ENCODE measurements at places on chromosomes 5 and 9. TPM values are rescaled to one million over a fixed set of nuclear protein-coding genes. Genes with fewer than 3 reads are reported as not detected.

- no peak overlapping the region for H3K4me3 ChIP-seq
- peaks cover 16% of the 10 kb centered on the region for H3K4me1 ChIP-seq
- no peaks in the 10 kb centered on the region for H3K27me3 ChIP-seq
- no peak overlapping the region for H3K27ac ChIP-seq
- DNase-seq = no peak
These were observed 55.9 kb downstream of the ADAM19 start for GRCh38 chr5:157519579-157520253.

MEF2C gene
- total RNA-seq = 322 TPM

- H3K4me1 ChIP-seq = peaks cover 33% of the 10 kb centered on the region
- H3K4me3 ChIP-seq = no peak overlapping the region
- H3K36me3 ChIP-seq = no peaks in the 10 kb centered on the region
- H3K27me3 ChIP-seq = no peaks in the 10 kb centered on the region
- H3K27ac ChIP-seq = peak overlapping the region; percentile 71
These were observed 142.0 kb downstream of the ZNF608 start for GRCh38 chr5:124604419-124604818.

TRPM6 gene
- total RNA-seq = 0.17 TPM

GRCh38 chr5:36344899-36345298 lies 43.2 kb upstream of the RANBP3L start:
- no peaks in the 10 kb centered on the region for H3K36me3 ChIP-seq
- no peak for DNase-seq
- no peaks in the 10 kb centered on the region for H3K4me1 ChIP-seq
- H3K27ac ChIP-seq = no peak overlapping the region
- no peak overlapping the region for H3K4me3 ChIP-seq

HK3 gene
- total RNA-seq = 2.4 TPM

DNA sequence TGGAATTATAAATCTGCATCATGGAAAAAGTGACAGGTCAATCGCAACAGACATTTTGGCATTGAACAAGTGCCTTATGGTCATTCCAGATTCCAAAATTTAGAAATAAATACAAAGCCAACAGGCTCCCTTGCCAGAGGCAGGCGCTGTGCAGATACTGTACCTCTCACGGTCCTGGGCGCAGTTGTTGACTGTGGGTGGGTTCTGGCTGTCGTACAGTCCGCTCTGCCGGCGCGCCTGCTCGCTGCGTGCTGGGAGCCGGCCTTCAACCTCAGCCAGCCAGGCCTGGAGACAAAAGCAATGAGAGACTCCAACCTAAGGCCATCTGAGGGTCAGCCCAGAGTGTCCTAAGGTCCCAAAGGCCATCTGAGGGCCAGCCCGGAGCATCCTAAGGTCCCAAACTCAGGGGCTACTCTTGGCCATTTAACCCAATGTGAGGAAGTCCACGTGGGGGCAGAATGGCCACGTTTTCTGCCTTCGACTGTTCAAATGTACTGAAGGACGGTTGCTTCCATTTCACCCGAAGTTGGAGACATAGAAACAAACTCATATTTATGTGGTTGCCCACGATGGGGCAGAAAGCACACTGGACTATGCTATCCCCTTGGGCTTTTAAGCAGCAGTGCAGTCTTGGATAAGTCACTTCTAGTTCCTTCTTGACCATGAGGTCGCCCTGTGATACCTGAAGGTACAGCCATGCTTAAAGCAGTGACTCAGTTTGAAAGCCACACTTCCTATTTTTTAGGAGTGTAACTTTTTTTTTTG lies 65.2 kb downstream of the USP20 start:
- H3K36me3 ChIP-seq = peaks cover 7% of the 10 kb centered on the region
- DNase-seq = no peak
- no peak overlapping the region for H3K27ac ChIP-seq
- no peaks in the 10 kb centered on the region for H3K27me3 ChIP-seq
- H3K4me3 ChIP-seq = no peak overlapping the region

MLANA gene
- not detected for total RNA-seq

GRCh38 chr9:5760338-5760737 lies 72.6 kb downstream of the ERMP1 start:
- H3K4me3 ChIP-seq = no peak overlapping the region
- no peak for DNase-seq
- peaks cover 94% of the 10 kb centered on the region for H3K36me3 ChIP-seq
- H3K27me3 ChIP-seq = no peaks in the 10 kb centered on the region
- H3K27ac ChIP-seq = no peak overlapping the region
- H3K4me1 ChIP-seq = peaks cover 8% of the 10 kb centered on the region

- no peaks in the 10 kb centered on the region for H3K27me3 ChIP-seq
- H3K4me1 ChIP-seq = no peaks in the 10 kb centered on the region
- H3K27ac ChIP-seq = no peak overlapping the region
- H3K36me3 ChIP-seq = no peaks in the 10 kb centered on the region
These were observed 46.5 kb upstream of the IRX2 start for GRCh38 chr5:2797981-2798380.

DNA sequence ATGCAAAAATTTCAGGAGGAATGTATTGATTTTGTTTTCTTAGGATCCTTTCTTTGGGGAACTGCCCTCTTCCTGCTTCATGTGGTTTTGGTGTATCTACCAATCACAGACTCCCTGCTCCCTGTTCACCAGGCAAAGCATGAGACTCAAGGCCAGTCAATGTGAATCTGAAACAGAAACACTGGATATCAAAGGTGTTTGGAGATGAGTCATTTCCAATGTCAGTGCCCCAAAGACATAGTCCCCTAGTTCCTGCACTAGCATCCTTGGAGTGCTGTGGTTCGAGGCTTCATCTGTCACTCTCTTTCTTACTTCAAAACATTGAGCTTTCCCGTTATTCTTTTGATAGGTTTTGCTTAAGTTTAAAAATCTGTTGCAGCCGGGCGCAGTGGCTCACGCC lies 8.1 kb downstream of the PPP3R2 start:
- H3K27ac ChIP-seq = no peak overlapping the region
- DNase-seq = no peak
- no peaks in the 10 kb centered on the region for H3K4me1 ChIP-seq
- no peaks in the 10 kb centered on the region for H3K36me3 ChIP-seq
- H3K4me3 ChIP-seq = no peak overlapping the region
- no peaks in the 10 kb centered on the region for H3K27me3 ChIP-seq

GRCh38 chr5:176542596-176543427 lies 5.6 kb upstream of the RNF44 start:
- no peaks in the 10 kb centered on the region for H3K36me3 ChIP-seq
- peaks cover 19% of the 10 kb centered on the region for H3K4me1 ChIP-seq
- H3K4me3 ChIP-seq = peak overlapping the region; percentile 76

DNA sequence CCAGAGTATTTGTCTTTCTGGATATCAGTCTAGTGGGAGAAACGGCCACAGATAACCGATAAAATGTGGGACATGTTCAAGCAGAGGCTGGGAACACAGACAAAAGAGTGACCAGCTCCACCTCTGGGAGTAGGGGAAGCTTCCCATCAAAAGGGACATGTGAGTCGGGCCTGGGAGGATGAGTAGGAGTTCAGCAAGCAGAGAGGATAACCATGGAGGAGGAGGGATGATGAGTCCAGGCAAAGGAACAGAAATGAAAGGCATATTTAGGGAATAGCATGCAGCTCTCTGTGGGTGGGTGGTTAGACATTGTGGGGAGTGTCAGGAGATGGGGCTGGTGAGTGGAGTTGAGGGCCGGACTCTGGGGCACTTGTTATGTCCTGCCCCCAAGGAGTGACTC lies 61.5 kb downstream of the ERGIC1 start:
- H3K27ac ChIP-seq = peak overlapping the region; percentile 3
- H3K36me3 ChIP-seq = peaks cover 1% of the 10 kb centered on the region
- peaks cover 61% of the 10 kb centered on the region for H3K4me1 ChIP-seq
- no peaks in the 10 kb centered on the region for H3K27me3 ChIP-seq
- H3K4me3 ChIP-seq = no peak overlapping the region
- no peak for DNase-seq

GRCh38 chr5:3584724-3585531 lies 10.7 kb upstream of the IRX1 start:
- DNase-seq = no peak
- no peaks in the 10 kb centered on the region for H3K36me3 ChIP-seq
- H3K4me3 ChIP-seq = no peak overlapping the region
- no peaks in the 10 kb centered on the region for H3K27me3 ChIP-seq
- no peaks in the 10 kb centered on the region for H3K4me1 ChIP-seq
- H3K27ac ChIP-seq = no peak overlapping the region

GRCh38 chr5:167051402-167051768 lies 1240.1 kb upstream of the WWC1 start:
- H3K4me1 ChIP-seq = no peaks in the 10 kb centered on the region
- no peaks in the 10 kb centered on the region for H3K27me3 ChIP-seq
- H3K36me3 ChIP-seq = no peaks in the 10 kb centered on the region
- no peak for DNase-seq

GRCh38 chr9:2655411-2655901 lies 33.9 kb downstream of the VLDLR start:
- peaks cover 7% of the 10 kb centered on the region for H3K36me3 ChIP-seq
- H3K27ac ChIP-seq = peak overlapping the region; percentile 63
- no peak for DNase-seq

GRCh38 chr5:51395245-51395644 lies 12.0 kb downstream of the ISL1 start:
- H3K36me3 ChIP-seq = no peaks in the 10 kb centered on the region
- no peak overlapping the region for H3K27ac ChIP-seq
- H3K4me3 ChIP-seq = no peak overlapping the region
- no peaks in the 10 kb centered on the region for H3K27me3 ChIP-seq
- no peaks in the 10 kb centered on the region for H3K4me1 ChIP-seq

DNA sequence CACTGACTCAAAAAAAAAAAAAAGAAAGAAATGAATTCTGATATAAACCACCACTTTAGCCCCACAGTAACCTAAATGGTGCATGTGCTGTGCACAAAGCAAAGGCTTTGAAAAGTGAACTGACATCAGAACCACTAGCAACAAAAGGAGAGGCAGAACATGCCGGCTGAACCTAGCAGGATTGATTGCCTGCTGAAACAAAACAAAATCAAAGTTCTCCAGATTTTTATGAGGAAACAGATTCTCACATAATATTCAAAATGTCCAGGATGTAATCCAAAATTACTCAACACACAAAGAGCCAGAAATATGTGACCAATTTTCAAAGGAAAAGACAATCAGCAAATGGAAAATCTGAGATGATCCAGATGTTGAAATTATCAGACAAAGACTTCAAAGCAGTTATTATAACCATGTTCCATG lies 37.9 kb downstream of the UBTD2 start:
- no peaks in the 10 kb centered on the region for H3K4me1 ChIP-seq
- no peaks in the 10 kb centered on the region for H3K36me3 ChIP-seq
- no peak overlapping the region for H3K27ac ChIP-seq
- H3K4me3 ChIP-seq = no peak overlapping the region
- no peaks in the 10 kb centered on the region for H3K27me3 ChIP-seq

CTSV gene
- not detected for total RNA-seq

DNA sequence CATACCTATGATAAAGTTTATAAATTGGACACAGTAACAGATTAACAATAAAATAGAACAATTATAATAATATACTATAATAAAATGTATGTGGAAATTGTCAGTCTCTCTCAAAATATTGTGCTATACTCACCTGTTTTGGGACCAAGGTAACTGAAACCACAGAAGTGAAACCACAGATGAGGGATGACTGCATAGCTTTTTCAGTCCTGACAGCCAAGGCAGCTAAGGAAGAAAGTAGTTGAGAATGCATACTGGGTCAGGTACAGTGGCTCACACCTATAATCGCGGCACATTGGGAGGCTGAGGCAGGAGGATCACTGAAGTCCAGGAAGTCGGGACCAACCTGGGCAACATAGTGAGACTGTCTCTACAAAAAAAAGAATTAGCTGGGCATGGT lies 8.9 kb downstream of the SRP19 start:
- H3K36me3 ChIP-seq = peaks cover 81% of the 10 kb centered on the region
- no peak overlapping the region for H3K4me3 ChIP-seq
- H3K27ac ChIP-seq = no peak overlapping the region
- H3K4me1 ChIP-seq = no peaks in the 10 kb centered on the region
- H3K27me3 ChIP-seq = no peaks in the 10 kb centered on the region

PCDHB11 gene
- total RNA-seq = 0.86 TPM

Data from psoas muscle (tissue), 8 donors.